ENCODE measurements at places on chromosomes 13 and 19.
A peak's percentile ranks its signal among the peaks of the same experiment; 100 is the strongest.

DNA sequence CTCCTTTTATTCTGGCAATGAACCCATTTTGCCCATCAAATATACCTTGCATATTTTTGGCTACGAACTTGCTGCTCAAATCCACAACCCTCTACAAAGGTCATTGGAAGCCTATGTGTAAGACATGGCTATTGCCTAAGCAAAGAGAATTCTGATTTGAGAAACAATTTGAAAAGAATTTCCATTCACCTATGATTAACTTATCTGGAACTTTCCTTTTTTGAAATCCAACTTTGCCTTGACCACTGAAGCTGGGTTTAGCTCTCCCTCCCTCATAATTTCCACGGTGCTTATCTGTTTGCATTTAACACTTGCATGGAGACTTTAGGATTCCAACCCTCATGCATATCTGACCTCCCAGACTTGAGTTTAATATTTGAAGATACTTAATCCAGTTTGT is 1514.7 kb upstream of the SLC10A2 start:
- no peak for DNase-seq

- no peak for DNase-seq
Measured at GRCh38 chr13:83929157-83929556, 46.9 kb upstream of the SLITRK1 start.

DNA sequence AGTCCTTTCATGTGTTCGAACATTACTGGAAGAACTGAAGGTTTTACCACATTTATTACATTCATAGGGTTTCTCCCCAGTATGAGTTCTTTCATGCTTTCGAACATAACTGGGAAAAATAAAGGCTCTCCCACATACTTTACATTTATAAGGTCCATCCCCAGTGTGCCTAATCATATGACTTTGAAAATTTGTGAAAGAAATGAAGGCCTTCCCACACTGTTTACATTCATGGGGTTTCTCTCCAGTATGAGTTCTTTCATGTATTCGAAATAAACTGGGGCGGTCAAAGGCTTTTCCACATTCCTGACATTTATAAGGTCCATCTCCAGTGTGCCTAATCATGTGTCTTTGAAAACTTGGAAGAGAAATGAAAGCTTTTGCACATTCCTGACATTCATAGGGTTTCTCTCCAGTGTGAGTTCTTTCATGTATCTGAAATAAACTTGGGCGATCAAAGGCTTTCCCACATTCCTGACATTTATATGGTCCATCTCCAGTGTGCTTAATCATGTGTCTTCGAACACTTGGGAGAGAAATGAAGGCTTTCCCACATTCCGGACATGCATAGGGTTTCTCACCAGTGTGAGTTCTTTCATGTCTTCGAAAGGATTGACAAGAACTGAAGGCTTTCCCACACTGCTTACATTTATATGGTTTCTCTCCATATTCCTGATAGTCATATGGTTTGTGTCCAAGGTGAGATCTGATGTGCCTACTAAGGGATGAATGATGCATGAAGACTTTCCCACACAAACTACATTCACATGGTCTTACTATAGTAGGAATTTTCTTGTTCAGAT is 24.0 kb downstream of the ZNF564 start:
- no peak for DNase-seq

DNA sequence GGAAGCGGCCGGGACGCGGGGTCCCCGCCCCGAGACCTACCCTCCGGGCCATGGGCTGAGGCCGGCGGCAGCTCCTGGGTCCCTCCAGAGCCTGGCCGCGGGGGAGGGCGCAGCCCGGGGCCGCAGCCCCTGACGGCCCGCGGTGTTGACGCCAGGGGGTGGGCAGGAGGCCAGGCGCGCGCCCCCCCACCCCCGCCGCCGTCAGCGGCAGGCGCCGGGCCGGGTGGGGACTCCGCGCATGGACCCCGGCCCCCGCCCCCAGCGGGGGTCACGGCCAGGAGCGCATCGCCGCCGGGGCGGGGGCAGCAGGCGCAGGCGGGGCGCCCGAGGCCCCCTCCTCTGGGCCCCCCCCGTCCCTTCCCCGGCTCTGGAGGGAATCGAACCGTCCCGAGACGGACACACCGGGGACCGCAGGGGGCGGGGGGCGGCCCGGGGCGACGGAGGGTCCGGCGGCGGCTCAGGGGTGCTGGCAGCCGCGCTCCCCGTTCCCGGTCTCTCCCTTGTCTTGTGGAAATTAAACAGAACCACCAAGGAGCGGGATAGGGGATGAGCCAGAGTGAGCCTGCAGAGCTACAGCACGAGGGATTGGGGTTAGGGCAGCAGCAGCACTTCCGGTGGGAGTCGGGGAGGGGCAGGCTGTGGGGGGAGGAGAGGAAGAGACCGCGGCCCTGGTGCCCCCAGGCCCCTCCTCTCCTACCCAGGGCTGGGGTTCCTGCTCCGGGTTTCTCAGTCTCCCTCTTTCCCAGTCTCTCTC is at the start of gene MEIS3:
TSS of gene MEIS3 (minus strand) at position 498 of the 754 bp plus-strand sequence. CDS start at position 52, 446 bp downstream.
- DNase-seq, result no peak

- no peak for DNase-seq
Measured at GRCh38 chr13:40910324-40911050, 108.6 kb downstream of the ELF1 start.

GRCh38 chr19:45729800-45730290 is 851 bp downstream of the FBXO46 start:
- no peak for DNase-seq

- no peak for DNase-seq
Measured at GRCh38 chr19:41853344-41853743, 6.7 kb upstream of the RPS19 start.

GRCh38 chr19:17469092-17469480 is 1.2 kb upstream of the SLC27A1 start:
- no peak for DNase-seq

GRCh38 chr19:1651568-1652291 is 685 bp downstream of the TCF3 start:
- DNase-seq, result peak; percentile 26

GRCh38 chr19:38412491-38412890 is 9.6 kb downstream of the FAM98C start:
- no peak for DNase-seq

DNA sequence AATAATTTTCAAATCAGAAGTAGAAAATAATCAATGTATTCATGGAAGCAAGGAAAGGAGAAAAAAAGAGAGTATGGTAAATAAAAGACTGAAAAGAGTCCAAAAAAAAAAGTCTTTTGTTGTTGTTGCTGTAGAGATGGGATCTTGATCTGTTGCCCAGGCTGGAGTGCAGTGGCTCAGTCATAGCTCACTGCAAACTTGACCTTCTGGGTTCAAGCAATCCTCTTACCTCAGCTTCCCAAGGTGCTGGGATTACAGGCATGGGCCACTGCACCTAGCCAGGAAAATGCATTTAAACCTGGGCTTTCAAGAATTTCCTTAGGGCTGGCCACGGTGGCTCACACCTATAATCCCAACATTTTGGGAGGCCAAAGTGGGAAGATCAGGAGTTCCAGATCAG is 7.0 kb upstream of the MAP3K10 start:
- DNase-seq, result no peak

DNA sequence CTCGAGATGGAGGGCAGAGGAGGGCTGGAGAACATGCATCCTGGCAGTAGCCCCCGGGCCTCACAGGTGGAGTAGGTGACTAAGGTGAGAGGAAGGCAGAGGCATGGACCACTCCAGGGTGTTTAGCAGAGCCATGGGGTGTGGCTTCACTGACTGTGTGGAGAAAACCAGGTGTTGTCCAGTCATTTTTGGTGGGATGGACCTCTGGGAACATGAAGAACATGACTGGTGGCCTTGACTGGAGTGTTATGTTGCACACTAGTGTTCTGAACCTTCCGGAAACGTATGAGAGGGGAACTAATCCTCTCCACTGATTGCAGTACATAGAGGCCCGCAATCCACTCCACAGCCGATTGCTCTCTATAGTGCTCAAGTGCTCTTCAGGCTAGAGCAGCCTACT is 16.9 kb downstream of the MED26 start:
- no peak for DNase-seq

DNA sequence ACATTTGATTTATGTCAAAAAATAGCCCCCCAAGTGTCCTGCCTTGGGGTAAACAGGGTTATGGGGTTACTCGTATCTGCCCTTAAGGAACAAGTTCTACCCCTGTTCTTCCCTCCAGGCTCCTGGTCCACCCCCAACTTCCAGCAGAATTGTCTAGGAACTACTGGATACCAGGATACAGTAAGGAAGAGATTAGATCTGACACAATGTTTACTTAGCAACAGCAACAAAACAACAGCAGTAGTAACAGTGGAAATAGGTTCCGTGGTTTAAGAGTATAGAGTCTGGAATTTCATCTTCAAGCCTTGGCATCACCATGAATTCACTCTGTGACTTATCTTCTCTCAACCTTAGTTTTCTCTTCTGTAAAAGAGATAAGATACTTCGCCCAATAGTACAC is 1.7 kb upstream of the FAM98C start:
- no peak for DNase-seq

- DNase-seq, result no peak
Measured at GRCh38 chr13:76148926-76149325, 512.8 kb downstream of the LMO7 start.
